ENCODE measurements at places on chromosomes 11 and 22. TPM values are rescaled to one million over a fixed set of nuclear protein-coding genes. Genes with fewer than 3 reads are reported as not detected.

DNA sequence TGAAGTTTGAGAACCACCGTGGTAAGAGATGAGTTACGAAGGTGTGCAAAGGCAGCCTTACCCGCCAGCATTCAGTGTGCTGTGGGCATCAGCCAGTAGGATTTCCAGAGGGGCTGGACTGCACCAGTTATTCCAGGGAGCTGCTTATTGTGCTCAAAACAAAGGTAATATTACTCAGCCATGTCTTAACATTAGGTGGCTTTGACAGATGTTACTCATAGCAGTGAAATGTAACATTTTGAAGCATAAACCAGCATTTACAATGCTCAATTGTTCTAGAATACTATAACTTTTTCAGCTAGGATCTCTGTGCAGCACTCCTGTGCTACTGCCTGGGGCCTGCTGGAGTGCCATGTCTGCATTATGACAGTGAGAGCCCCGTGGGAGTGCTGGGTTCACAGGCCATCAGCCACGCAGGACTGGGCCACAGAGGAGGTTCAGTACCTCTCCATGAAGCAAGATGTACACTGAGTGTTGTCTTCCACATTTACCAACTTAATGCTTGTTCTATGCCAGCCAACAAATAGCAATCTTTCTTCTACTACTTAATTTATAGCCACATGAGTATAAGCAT, 238.1 kb downstream of the CADM1 start:
- DNase-seq, result no peak

DNA sequence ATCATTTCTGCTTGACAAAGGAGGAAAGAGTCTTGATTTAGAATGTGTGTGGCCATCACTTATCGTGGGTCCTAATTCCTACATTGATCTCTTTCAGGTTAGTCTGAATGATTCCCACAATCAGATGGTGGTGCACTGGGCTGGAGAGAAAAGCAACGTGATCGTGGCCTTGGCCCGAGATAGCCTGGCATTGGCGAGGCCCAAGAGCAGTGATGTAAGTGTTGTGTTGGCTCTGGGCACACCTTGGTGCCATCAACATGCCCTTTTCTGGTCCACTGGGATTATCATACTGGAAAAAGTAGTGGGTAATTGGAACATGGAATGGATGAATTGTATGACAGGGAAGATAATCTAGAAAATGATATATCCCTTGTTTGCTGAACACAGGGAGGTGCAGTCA, 17.1 kb upstream of the SORL1-AS1 start:
- no peak for DNase-seq

DNA sequence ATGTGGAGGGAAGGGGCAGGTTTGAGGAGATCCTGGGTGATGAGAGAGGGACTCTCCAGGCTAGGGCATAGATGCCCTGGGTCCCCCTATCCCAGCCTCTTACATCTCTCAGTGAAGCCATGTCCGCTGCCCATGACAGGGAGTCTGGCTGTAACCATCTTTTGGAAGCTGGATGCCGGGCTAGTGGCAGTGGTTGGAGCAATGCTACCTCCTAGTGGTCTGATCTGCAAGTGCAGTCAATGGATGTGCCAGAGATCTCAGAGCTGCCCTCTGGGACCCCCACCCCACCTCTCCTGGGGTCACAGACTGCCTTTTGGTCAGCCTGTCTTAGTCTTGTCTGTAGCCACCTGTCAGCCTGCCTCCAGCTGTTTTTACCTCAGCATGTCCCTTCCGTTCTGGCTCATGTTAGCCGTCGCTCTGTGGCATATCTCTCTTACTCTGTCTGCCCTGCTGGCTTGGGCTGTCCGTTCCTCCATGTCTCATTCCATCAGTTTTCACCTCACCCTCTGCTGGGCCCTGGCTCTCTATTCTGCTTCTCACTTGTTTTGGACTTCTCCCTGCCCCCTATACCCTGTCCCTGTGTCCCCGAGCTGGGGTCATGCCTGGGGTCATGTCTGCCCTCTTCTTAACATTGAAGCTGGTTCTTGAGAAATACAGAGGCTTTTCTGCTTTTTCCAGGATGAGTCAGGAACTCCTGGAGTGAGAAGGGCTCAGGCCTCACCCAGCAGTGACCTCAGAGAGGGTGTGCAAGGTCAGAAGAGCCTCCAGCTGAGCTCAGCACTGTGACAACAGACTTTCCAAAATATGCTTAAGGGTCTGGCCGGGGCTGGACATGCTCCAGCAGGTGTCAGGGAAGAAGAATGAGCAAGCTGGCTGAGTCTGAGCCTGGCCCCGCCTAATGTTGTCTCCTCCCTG, 52.0 kb upstream of the THY1 start:
- DNase-seq, result peak; percentile 47

DMC1 gene
- 0.33 TPM for total RNA-seq

DNA sequence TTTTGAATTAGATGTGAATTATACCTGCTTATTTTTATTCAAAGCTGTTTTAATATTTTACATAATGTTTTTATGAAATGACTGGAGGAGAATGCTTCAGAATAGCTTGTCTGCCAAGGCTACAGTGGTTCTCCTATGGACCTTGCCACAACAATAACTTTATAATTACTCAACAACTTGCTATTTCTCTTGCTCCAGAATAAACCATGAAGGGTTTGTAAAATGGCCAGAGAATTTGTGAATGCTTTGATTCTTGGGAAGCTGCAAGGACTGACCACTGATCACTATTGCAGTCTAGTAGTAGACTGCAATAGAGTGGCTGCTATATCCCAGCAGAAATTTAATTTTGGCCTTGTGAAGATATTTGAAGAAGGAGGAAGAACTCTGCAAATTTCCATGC, 199.7 kb downstream of the FAT3 start:
- no peak for DNase-seq

DNA sequence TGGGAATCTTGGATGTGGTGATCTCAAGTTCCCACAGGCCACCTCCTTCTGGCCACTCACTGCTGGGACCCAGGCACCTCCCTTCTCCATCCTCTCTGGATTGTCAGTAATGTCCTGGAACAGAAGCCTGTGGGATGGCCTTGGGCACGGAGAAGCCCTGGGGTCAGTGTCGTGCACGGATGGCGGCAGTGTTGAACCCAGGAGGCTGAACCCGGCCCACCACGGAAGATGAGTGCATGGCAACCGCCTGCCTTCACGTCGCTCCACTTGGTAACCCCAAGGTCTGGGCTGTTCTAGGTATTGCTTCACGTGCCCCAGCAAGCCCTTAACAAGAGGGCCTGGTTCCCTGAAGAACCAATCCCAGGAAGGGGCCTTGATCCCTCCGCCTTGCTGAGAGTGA, 7.1 kb downstream of the THYN1 start:
- no peak for DNase-seq

DNA sequence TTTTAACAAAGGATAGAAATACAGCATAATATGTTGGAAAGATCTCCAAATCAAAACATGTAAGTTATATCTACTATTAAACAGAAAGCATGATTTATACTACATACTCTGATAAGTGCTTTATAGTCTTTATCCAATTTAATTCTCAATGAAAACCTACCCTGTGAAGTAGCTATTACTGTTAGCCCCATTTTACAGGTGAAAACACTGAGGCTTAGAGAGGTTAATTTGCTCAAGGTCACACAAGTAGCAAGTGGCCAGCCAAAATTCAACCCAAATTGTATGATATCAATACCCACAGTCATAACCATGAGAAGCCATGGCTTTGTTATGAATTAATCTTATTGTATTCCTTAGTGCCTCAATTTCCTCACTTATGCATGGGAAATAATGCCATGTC, 675 bp upstream of the OR5AN1 start:
- no peak for DNase-seq

PKDREJ gene
- not detected for total RNA-seq

GRCh38 chr11:97751952-97752351, 1268.8 kb upstream of the CNTN5 start:
- DNase-seq, result no peak

DNA sequence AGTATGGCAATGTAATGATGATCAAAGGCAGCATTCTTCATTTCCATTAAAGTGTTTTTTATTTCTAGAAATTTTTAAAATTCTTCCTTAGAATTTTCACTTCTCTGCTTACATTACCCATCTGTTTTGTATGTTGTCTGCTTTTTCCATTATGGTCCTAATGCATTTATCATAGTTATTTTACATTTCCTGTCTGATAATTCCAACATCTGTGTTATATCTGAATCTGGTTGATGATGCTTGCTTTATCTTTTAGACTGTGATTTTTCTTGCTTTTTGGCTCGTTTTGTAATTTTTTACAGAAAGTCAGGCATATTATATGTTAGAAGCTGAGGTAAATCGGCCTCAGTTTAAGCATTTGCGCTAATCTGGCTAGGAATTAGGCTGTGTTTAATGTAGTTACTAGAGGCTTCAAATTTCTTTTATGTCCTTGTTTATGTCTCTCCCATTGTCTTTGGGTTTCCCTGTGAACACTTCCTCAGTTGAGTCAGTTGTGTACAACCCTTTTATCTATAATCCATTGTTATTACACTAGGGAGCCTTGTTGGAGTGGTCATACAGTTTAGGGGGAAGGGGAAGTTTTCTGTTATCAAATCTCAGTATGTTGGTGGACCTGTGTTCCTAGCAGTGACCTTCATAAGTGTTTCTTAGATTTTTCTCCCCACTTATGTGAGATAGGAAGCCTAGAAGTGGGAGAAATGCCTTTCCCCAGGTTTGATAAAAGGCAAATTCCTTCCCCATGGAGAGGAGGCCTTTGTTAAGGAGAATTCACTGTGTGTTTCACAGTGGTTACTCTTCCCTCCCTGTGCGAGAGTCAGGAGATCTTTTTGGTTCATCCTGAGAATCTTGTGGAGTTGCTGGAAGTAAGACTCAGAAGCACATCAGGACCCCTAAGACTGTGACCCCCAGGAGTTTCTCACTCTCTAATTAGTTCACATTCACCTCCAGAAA, 437.5 kb downstream of the INSC start:
- DNase-seq, result no peak

C11orf16 gene
- total RNA-seq, result 13.1 TPM
